A549 treated with DMSO at 1 μM for 4 hours (cell line): ENCODE measurements at places on chromosomes 2 and 18. TPM values are rescaled to one million over a fixed set of nuclear protein-coding genes. Genes with fewer than 3 reads are reported as not detected.

Gene STAT1
- total RNA-seq, result 60.5 to 71.8 TPM (median 66.2 TPM) in 5 replicates

Gene SGPP2
- total RNA-seq, result 0.15 to 0.31 TPM (median 0.20 TPM) in 5 replicates

Gene TMEM37
- total RNA-seq, result 1.6 to 2.0 TPM (median 1.9 TPM) in 5 replicates

Gene ARPC2
- 286 to 304 TPM (median 289 TPM) in 5 replicates for total RNA-seq

Gene DYSF
- 0.72 to 1.2 TPM (median 0.85 TPM) in 5 replicates for total RNA-seq

Gene CXCR2
- total RNA-seq, result 0.13 TPM in 1 of 5 replicates, not detected in the others

Gene GATA6
- total RNA-seq, result 2.2 to 3.1 TPM (median 2.7 TPM) in 5 replicates

Gene MGAT4A
- 0.78 to 1.7 TPM (median 1.3 TPM) in 5 replicates for total RNA-seq

Gene PHOSPHO2
- 2.7 to 3.4 TPM (median 2.9 TPM) in 5 replicates for total RNA-seq

Gene ATP8B1
- total RNA-seq, result 9.9 to 13.9 TPM (median 10.6 TPM) in 5 replicates

Gene CNDP2
- total RNA-seq, result 74.0 to 94.3 TPM (median 84.1 TPM) in 5 replicates

Gene ZEB2
- 3.9 to 6.2 TPM (median 5.2 TPM) in 5 replicates for total RNA-seq

Gene HRH4
- total RNA-seq, result not detected in 5 replicates

Gene C2orf15
- 0.41 to 0.61 TPM (median 0.52 TPM) in 5 replicates for total RNA-seq

Gene YWHAQ
- 648 to 722 TPM (median 713 TPM) in 5 replicates for total RNA-seq

Gene NEU2
- total RNA-seq, result not detected in 5 replicates

Gene GKN1
- 0.57 to 0.74 TPM (median 0.71 TPM) in 5 replicates for total RNA-seq

Gene NCKAP5
- total RNA-seq, result 0.76 to 1.7 TPM (median 1.3 TPM) in 5 replicates

Gene C18orf54
- total RNA-seq, result 2.1 to 3.5 TPM (median 2.8 TPM) in 5 replicates

Gene IRS1
- total RNA-seq, result 15.7 to 22.0 TPM (median 17.6 TPM) in 5 replicates

Gene SPDYA
- total RNA-seq, result 0.15 to 0.39 TPM (median 0.20 TPM) in 5 replicates

Gene DCC
- total RNA-seq, result not detected in 5 replicates

Gene CDK5R2
- 1.2 to 2.5 TPM (median 1.9 TPM) in 5 replicates for total RNA-seq

Gene GCG
- total RNA-seq, result not detected in 5 replicates

Gene NAT8
- not detected in 5 replicates for total RNA-seq
